Activated naive CD4-positive, alpha-beta T cell (primary cell): ENCODE measurements at places on chromosomes 1 and 21.

DNA sequence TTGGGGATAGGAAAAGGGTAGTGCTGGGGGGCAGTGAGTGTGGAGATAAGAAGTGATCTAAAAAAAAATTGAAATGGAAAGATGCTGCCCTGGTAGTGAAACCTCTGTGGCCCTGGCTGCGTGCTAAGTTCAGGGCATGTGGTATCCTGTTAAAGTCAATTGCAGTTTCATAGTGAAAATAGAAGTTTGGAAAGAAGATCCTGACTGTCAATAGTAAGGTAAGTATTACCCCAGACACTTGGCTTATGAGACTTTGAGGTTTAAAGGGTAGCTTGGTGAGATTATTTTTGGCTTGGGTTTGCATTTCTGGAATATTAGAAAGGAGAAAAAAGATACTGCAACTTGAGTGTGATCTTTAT is 6.8 kb downstream of the ARID1A start:
- DNase-seq: no peak

- no peak for DNase-seq
Observed at GRCh38 chr1:150161747-150162581, 12.2 kb downstream of the PLEKHO1 start.

DNA sequence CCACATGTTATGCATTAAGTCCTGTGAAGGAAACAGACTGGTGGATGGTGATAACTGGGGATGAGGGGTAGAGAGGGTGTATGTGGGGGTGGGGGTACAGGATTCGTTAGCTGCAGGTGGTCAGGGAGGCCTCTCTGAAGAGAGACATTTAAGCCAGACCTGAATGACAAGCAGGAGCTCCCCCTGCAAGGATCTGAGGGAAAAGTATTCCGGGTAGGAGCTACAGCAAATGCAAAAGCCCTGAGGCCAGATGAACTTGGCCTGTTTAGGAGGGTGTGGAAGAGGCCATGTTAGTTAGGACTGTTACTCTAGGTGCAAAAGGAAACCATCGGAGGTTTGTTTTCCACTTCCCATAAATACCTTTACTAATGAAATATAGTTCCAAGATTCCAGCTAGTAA is 9.9 kb downstream of the ARHGEF10L start:
- no peak for DNase-seq

DNA sequence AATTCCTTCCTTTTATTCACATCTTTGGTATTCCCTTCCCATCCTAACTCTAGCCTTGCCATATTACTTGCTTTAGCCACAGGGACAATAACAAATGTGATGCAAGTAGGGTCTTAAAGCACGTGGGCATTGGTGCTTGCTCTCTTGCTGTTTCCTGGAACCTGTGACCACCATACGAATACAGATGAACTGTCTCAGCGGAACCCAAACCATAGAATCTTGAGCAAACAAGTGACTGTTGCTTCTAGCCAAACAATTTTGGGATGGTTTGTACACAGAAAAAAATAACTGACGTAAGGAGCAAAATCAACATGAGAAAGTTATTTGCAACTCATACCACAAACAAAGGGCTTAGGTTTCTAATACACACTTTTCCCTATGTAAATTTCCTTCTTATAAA is 15.2 kb upstream of the VTCN1 start:
- DNase-seq: no peak

GRCh38 chr1:209999005-209999404 is 61.0 kb downstream of the SYT14 start:
- DNase-seq: no peak

DNA sequence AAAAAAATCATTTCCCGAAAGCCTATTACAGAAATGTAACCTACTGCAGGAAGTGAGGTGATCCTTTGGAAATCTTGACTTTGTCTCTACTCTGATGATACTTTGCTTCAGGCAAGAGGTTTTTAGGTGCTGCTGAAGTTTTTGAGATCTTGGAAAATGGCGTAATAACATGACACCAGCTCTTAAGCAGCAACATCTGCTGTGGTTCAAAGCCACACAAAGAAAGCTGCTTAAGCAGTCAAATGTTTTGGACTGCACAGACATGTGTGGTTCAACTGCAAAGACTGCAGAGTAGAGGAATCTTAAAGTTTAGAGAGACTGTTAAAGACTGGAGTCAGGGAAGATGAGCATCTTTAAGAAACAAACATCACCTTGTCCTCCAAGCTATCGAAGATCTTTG is 139.0 kb downstream of the RASAL2 start:
- no peak for DNase-seq

DNA sequence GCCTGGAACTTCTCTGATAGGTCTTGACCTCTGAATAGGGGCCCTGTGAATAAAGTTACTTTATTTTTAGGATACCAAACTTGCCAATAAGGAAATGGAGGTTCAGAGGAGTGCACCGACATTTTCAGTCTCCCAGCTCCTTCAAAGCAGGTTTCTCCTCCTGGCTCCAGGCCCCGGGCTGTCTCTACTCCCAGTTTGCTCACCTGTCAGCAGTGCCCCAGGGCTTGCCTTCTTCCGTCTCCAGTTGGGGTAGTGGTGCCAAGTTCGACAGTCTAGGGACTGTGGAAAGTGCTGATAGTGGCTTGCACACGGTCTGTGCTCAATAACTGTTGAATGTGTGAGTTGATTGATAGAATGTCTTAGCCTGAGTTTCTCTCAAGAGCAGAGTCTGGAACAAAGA is 149.2 kb downstream of the ACTL8 start:
- DNase-seq: no peak

GRCh38 chr1:80083892-80084291 is 1077.4 kb upstream of the ADGRL4 start:
- no peak for DNase-seq

DNA sequence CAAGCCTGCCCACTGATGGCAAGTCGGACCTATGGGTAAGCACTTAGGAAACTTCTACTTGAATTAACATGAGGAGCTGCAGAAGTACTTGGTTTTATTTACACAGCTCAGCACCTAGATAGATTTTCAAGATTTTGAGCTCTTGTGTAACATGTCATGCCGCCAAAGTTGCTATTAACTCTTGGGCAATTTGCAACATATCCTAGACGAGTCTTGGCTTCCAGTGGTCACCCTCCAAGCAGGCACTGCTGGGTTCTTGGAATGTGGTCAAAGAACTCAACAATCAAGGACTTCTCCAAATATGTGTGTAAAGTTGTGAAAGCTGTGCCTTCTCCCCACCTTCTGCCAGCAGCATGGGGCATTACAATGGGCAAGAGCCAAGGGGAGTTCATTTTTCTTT is 17.8 kb upstream of the GUCA2B start:
- no peak for DNase-seq

DNA sequence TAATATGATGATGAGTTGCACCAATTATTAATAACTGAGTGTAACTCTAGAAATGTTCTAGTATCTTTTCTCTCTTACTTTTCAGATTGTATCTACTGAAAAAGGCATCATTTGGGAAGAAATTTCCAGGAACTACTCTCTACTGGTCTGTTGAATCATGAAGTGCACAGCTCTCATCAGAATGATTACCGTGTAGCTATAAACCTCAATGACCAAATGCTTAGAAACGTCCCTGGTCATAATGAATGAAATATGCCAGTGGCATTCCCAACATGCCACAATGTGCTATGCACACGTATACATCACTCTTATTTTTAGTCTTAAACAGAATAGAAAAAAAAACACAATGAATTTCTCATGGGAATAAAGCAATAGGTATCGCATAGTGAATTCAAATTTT is 534.3 kb upstream of the OLFM3 start:
- no peak for DNase-seq

GRCh38 chr1:98705591-98705990 is 44.1 kb downstream of the SNX7 start:
- no peak for DNase-seq

GRCh38 chr1:241716915-241717656 is 65.0 kb downstream of the WDR64 start:
- DNase-seq: no peak

- no peak for DNase-seq
Observed at GRCh38 chr1:19405195-19405760, 80.1 kb downstream of the CAPZB start.

GRCh38 chr1:30032302-30032701 is 691.1 kb downstream of the MATN1 start:
- no peak for DNase-seq

DNA sequence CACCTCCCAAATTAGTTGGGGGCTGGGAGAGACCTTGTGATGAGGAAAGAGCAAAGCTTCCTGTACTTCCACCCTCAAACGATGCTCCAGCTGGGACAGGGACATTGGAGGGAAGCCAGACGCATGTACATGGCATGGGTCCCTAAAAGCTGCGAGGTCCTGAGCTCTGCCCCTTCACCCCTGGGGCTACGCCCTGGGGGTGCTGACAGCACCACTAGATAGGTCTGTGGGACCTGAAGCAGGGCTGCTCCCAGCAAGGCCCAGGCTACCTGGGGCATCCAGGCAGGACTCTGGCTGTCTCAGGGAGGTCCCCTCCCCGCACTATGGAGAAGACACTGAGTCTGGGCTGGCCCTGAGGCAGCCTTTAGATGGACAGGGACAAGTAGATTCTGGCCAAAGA is 83.4 kb downstream of the DMRTB1 start:
- no peak for DNase-seq

- DNase-seq: no peak
Observed at GRCh38 chr1:47031059-47031458, 7.6 kb downstream of the CYP4X1 start.

DNA sequence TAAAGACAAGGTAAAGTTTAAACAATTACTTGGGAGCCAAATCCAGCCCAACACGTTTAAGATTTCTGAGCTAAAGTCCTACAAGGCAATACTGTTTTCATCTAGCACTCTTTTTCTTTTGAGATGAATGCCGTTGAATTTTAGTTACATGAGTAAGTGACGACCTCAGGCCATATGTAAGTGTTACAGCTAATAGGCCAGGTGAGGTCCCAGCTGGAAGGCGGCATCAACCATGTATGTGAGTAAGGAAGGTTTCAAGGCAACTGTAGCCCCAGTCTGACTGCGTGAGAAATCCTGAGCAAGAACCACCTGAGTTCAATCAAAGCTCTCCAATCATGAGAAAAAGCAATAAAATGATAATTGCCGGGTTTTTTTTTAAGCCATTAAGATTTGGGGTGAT is 41.5 kb upstream of the EGLN1 start:
- DNase-seq: no peak

GRCh38 chr1:173360487-173361063 is 116.6 kb upstream of the PRDX6 start:
- DNase-seq: no peak

- no peak for DNase-seq
Observed at GRCh38 chr1:189305279-189305678, 1172.4 kb downstream of the BRINP3 start.

DNA sequence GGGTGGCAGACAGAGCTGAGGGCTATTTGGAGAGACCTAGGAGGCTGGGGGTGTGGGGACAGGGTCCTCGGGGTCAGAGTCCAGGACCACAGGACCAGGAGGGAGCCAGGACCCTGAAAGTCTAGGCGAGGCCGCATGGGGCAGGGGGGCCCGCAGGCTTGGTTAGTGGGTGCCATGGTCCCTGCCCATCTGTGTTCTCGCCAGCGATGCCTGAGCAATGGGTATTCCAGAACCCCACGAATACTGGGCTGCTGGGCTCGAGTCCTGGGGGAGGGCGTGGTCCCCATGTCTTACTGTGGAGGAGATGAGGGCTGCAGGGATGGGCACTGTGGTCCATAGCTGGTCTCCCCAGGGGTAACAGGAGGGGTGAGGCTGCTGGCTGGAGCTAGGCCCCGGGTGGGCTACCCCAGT is 2.0 kb downstream of the KRTAP10-6 start:
- no peak for DNase-seq

- no peak for DNase-seq
Observed at GRCh38 chr1:214658785-214659184, 55.8 kb downstream of the CENPF start.

DNA sequence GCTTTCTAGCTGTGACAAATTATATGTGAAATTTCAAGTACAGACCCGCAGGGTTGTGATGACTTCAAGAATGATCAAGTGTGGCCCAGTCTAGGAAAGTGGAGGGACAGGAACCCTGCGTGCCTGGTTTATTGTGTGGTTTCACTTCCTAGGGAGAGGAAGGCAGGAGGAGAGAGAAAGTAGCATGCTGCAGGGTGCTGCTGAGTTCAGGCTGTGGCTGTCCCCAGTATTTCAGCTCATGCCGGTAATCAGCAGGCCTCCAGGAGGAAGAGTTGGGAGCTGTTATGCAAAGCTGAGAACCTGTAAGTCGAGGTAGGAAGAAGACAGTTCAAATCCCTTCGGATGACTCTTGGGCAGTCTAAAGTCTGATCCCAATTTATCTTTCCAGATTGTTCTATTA is 140.4 kb downstream of the ROR1 start:
- DNase-seq: no peak

DNA sequence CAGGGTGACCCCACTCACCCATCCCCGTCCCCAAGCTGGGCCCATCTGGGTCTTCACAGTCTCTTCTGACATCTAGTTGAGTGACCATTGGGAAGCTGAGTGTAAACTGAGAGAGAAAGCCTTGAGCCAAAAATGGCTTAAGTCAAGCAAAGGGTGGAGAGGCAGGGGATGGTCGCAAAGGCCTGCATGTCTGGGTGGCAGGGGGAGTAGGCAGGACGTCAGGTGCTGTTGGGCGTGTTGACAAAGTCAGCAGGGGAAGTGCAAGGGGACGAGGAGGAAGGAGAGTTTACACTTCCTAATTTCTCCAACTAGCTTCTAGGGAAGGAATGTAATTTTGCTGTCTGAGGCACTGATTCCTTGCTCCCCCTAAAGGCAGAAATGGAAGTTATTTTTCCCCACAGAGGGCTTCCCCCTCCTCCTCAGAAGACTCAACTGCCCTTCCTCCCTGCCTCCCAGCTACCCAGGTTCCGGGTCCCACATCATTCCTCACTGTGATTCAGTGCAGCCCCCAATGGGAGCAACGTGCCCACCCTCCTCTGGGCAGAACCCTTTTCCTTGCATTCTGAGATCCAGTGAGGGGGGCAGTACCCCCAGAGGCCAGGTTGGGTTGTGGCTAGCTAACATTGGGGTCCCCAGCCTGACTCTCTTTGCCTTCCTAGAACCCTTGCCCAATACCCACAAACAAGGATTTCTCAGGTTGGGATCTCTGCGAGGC is 1.2 kb upstream of the ADORA1 start:
- no peak for DNase-seq

- DNase-seq: no peak
Observed at GRCh38 chr1:93317207-93317606, 28.5 kb upstream of the DR1 start.
